NCI-H2171 treated with DMSO at 0.1 percent for 48 hours (cell line): ENCODE measurements at places on chromosomes 5 and 9.
A peak's percentile ranks its signal among the peaks of the same experiment; 100 is the strongest.

GRCh38 chr5:65718576-65719310 is 3.2 kb downstream of the SGTB start:
- no peak for DNase-seq

DNA sequence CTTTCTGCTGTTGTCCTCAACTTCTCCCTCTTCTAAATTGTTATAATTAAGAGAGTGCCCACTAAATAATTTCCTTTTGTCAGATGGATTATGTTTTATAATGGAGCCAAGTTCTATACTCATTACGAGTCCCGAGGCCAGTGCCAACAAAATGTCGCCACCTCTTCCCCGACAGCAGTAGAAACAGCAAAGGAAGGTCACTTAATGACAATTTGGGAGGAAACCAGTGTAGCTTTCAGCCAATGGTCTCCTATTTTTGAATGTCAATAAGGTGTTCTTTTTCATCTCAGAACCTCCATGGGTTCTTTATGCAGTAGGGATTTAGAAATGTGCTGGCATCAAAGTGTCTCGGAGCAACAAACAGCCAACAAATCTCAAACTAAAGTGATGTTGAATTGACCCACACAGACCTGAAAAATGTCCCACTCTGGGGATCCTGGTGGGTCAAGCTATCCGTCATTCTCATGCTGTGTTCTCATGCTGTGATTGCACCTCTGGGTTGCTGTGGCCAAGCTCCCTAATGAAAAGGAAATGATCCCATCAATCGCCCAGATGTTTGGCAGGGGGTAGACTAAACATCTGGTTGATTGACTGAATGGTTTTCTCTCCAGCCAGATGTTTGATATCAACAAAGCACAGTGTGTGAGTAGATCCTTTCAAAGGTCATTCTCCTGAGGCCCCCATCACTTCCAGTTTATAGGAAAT is 291.9 kb downstream of the DMAC1 start:
- no peak for DNase-seq

DNA sequence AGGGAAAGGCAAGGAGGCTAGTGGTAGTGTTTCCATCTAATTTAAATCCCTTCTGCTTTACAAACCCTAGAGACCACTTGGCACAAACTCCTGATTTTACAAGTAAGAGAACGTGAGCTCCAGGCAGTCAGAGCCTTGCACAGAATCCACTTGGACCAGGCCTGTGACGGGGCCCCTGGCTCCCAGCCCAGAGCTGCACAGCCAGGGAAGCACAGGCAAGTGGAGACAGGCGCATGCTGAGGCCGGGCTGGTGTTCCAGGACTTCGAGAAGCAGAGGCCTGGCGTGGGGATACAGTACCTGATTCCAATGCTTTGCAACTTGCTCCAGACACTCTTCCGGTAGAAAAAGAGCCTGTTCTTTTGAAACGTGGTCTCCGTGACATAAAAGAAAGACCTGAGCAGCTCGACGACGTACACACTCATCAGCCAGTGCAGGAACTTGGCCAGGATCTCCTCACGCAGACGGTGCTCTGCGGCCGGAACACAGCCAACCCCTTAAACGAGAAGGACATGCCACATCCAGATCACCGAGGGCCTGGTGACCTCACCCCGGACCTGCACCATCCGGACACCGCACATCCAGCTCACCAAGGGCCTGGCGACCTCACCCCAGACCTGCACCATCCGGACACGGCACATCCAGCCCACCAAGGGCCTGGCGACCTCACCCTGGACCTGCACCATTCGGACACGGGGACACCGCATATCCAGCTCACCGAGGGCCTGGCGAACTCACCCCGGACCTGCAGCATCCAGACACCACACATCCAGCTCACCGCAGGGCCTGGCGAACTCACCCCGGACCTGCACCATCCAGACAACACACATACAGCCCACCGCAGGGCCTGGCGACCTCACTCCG is 12.5 kb downstream of the TERT start:
- DNase-seq: peak; percentile 80

GRCh38 chr5:177982072-177982727 is 13.8 kb downstream of the PROP1 start:
- no peak for DNase-seq

GRCh38 chr9:120861935-120862334 is 15.1 kb downstream of the PHF19 start:
- no peak for DNase-seq

- DNase-seq: no peak
These were observed 275.1 kb downstream of the MCTP1 start for GRCh38 chr5:95009812-95010211.

DNA sequence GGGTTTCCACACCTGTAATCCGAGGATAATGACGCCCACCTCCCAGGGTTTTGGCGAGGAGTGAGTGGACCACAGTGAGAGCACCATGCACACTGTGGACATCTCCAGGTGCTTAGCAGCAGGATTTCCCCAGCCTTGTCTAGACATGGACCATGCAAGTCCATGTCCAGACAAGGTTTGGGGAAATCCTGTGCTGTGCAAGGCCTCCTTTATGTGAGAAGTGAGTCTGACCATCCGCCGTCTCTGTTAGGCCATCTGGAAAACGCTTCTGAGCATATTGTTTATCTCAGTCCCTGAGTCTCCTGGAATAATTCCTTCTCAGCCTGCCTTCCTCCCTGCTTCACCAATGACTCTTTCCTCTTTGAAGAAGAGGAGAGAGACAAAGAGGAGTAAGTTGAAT is 26.2 kb upstream of the TNFAIP8 start:
- no peak for DNase-seq

- DNase-seq: no peak
These were observed 10.6 kb upstream of the TRPC7 start for GRCh38 chr5:136375920-136376319.

- DNase-seq: no peak
These were observed 20.9 kb upstream of the PRUNE2 start for GRCh38 chr9:76926846-76927245.

GRCh38 chr5:77630114-77630680 is 8.3 kb downstream of the OTP start:
- DNase-seq: peak; percentile 74

- peak; percentile 3 for DNase-seq
These were observed 10.7 kb upstream of the OR5C1 start for GRCh38 chr9:122777935-122778627.

- peak; percentile 53 for DNase-seq
These were observed 128.7 kb upstream of the OTULINL start for GRCh38 chr5:14452685-14453454.

GRCh38 chr9:130912932-130913598 is 16.5 kb upstream of the QRFP start:
- DNase-seq: no peak

- peak; percentile 58 for DNase-seq
These were observed 1.0 kb upstream of the TLE1 start for GRCh38 chr9:81690251-81690851.
